ENCODE measurements at places on chromosomes 12 and 14.
A peak's percentile ranks its signal among the peaks of the same experiment; 100 is the strongest.

GRCh38 chr14:29168149-29168548 is 401.6 kb downstream of the FOXG1 start:
- DNase-seq = no peak

DNA sequence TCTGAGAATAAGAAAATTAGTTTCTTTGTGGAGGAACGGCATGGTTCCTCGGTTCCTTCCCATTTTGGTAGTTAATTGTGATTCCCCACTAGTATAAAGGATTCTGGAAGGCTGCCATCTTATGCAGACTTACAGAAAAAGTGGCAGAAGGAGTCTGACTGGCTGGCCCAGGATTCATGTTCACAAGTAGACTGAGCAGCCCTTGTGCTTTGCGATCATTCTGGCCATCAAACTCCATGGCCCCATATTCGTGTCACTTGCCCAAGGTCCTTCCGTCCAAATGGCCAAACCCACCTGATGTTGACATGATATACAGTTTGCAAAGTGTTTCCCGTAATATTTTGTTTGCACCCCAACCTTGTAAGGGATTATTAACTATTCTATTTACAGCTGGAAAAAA is 297.2 kb upstream of the AMIGO2 start:
- peak; percentile 36 for DNase-seq

DNA sequence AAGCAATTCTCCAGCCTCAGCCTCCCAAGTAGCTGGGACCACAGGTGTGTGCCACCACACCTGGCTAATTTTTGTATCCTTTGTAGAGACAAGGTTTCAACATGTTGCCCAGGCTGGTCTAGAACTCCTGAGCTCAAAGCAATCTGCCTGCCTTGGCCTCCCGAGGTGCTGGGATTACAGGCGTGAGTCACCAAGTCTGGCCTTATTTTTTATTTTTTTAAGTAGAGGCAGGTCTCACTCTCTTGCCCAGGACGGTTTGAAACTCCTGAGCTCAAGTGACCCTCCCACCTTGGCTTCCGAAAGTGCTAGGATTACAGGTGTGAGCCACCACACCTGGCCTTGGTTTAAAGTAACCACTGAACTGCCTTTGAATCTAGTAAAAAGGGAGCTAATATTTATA is 56.8 kb downstream of the SPPL3 start:
- DNase-seq = no peak

GRCh38 chr12:108346727-108347710 is 7.9 kb upstream of the CMKLR1 start:
- no peak for DNase-seq

DNA sequence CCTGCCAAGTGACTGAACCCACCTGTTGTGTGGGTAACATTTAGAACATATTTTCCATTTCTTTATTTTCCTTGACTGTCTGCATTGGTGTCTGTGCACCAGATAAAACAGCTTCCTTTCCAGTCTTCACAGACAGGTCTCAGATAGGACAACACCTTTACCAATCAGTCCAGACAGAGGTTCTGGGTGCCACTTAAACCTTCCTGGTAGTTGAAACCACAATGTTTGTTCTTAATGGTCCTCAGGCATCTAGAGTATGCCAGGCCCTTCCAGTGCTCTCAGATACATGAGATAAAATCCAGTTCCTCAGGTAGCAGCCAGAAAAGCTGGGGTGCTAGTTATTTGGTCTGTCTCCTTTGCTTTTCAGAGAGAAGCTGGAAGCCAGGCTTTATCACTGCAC is 7.0 kb upstream of the CLEC2D start:
- peak; percentile 14 for DNase-seq

DNA sequence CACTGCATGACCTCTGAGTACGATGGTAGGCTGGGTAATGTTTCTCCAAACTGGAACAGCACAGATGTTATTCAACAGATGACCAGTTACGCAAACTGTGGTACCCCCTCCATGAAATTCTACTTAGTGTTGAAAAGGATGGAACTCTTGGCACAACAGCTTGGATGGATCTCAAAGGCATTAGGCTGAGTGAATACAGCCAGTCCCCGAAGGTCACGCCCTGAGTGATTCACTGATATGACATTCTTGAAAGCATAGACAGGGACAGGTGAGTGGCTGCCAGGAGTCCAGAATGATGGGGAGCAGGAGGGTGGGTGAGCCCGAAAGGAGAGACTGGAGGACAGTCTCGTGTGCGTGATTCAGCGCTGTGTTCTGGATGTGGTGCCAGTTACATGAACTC is 187.5 kb upstream of the TMEM132C start:
- DNase-seq = no peak

DNA sequence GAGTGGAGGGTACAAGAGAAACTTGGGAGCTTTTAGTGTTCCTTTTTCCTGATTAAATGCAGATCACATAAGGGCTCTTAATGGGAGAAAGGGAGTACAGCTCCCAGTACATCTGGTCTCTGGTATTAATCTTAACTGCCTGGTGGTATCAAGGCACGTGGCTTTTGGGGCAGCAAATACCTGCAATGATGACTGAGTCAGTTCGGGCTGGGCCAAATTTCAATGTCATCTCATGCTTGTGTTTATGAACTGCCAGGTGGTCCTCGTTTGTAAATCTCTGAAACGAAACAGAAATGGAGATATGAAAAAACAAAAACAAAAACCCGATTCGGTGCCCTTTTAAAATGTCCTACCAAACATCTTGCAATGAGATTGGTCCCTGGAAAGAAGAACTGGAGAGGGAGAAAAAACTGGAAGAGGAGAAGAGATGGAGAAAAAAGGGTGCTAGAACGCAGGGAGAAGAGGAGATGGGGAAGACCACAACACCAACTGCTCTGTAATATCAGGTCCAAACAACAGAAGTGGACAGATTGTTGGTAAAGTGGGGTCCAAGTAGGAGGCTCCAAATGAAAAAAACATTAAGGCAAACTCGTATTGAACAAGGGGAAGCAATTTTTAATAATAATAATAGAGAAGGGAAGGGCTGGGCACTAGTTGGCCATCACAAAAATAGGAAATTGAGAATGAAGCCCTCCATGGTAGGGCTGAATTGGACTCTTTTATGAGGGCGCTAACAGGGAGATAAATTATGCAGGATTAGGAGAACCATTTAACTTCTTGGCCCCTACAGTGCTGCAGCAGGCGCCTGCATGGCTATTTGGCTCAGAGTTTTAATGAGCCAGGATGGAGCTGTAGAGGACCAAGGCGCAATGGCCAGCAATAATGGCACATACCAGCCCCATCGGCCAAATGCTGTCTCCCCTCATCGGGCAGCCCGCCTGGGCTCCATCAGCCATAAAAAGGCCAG is 45.4 kb upstream of the NPFF start:
- DNase-seq = no peak

DNA sequence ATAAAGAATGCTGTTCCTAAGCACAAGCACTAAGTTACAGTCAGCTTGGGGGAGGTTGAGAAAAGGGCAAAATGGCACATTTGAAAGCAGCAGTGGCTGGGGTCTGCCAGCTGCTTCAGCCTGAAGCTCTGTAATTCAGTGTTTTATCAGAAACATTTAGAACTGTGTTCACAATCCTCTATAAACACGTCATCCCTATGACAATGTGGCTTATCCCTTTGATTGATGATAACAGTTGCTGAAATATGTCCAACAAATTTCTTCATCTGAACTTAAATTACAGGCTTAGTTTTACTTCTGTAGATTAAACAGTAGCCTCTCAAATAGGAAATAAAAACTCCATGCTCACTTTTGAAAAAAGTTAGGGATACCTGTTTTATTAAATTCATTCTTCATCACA is 108.8 kb downstream of the VEZT start:
- peak; percentile 72 for DNase-seq

DNA sequence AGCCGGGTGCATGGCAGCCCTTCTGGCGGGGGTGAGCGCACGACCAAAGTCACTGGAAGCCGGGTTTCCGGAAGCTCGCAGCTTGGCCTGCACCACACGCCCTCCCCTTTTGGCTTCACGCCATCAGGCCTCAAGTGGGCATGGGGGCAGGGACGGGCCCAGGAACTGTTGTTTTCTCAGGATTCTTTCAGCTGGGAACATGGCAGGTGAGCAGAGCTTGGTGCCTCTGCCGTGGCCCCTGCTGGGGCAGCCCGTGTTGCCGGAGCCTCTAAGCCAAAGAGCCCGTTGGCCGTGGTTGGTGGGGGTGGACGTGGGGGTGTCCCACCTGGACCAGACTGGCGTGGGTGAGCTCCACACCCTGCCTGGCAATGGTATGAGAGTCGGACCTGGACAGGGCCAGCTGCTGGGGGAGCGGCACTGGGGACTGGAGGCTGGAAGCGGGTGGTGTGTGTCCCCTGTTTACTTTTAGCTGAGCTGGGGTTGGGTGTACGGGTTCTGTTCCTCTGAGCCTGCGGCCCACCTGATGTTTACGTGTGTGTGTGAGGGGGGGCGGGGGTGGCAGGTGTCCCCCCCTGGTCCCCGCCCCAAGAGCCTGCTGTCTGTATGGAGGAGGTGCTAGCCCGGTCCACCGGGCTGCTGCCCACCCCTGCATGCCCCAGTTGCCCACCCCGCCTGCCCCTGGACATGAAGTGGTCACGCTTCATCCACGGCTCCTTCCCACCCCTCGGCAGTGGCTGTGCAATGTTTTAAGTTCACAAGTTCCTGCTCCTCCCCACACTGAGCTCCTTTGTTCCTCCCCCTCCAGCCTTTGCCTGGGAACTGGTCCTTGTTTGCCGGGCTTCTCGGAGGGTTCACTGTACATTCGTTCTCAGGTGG is 28.7 kb upstream of the PLD4 start:
- no peak for DNase-seq

GRCh38 chr14:65954942-65955341 is 531.2 kb upstream of the CCDC196 start:
- no peak for DNase-seq

- DNase-seq = no peak
Observed at GRCh38 chr12:5493018-5493417, 61.1 kb downstream of the NTF3 start.

DNA sequence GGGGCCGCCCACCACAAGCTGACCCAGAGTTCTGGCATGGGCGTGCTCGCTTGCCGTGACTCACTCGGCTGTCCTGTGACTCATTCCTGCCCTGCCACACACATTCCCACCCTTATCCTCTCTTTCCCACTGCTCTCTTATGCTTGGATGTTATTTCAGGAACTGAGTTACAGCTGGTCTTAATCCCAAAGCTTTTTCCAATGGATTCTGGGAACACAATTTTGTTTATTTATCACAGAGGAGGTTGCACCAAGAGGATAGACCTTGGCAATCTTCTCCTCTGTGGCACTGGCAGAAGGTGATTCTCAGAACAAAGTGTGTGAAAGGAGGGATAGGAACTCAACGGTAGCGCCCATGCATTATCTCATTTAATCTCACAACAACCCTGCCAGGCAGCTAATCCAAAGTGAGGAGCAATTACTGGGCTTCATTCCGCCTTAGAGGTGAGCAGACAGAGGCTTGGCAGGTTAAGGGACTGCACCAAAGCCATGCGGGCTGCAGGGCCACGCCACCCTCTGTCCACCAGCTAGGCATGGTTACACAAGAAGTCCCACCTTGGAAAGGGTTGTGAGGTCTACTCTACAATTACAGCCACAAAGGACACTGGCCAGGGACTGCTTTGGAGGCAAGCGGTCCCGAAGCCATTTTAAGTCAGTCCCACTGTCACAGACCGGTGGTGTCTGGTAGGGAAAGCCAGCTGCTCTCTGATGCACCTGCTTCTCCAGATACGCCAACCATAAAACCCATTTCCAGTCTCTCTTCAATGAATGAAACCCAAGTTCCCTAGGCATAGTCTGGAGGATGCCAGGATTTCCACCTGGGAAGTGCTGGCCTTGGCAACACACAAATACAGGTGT is 32.9 kb downstream of the SYNE3 start:
- DNase-seq = peak; percentile 97

GRCh38 chr12:117494833-117495655 is 133.6 kb upstream of the NOS1 start:
- no peak for DNase-seq

GRCh38 chr12:79441534-79441933 is 249.2 kb downstream of the PAWR start:
- DNase-seq = no peak

DNA sequence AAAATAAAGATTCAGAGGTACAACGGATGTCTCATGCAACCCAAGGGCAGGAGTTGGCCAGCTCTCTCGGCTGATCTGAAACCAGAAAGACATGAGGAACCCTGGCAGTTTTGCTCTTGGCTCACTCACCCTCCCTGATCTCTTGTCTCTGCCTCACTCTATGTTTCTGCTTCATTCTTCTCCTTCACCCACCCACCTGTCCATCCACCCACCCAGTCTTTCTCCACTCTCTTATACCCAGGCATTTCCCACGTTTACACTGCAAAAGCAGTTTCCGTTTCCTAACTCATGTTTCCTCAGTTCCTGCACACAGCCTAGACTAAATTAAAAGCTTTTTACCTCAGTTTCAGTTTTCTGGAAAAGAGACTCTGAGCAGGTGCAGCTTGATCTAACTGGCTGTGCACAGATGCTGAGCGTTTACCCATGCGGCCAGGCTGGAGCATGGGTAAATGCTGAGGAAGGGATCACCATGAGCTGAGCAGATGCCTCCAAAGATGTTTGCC is 157.6 kb downstream of the PRKCH start:
- no peak for DNase-seq

GRCh38 chr12:58176296-58176869 is 235.0 kb downstream of the ATP23 start:
- DNase-seq = no peak

DNA sequence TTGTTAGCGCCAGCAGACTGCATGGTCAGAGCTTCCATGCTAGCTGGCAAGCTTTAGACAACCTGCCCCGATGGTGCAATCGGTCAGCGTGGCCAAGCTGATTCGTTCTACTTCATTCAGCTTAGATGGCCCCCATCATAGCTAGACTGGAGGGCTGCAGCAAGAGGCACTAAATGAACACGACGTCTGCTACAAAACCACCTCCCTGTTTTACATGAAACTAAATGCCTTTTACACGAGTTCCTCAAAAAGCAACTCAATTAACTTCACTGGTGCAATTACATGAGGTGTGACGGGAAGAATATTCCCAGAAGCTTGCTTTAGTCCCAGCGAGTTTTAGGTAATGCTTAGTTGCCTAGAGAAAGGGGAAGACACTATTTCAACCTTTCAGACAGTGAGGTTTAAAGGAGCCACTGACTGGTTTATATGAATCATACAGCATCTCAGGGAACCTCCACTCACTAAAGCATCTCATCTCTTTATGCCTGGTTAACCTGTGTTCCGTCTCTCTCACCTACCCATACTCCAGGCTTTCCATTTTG is 8.4 kb downstream of the NIN start:
- DNase-seq = no peak
